ENCODE measurements at places on chromosomes 3 and 15.

DNA sequence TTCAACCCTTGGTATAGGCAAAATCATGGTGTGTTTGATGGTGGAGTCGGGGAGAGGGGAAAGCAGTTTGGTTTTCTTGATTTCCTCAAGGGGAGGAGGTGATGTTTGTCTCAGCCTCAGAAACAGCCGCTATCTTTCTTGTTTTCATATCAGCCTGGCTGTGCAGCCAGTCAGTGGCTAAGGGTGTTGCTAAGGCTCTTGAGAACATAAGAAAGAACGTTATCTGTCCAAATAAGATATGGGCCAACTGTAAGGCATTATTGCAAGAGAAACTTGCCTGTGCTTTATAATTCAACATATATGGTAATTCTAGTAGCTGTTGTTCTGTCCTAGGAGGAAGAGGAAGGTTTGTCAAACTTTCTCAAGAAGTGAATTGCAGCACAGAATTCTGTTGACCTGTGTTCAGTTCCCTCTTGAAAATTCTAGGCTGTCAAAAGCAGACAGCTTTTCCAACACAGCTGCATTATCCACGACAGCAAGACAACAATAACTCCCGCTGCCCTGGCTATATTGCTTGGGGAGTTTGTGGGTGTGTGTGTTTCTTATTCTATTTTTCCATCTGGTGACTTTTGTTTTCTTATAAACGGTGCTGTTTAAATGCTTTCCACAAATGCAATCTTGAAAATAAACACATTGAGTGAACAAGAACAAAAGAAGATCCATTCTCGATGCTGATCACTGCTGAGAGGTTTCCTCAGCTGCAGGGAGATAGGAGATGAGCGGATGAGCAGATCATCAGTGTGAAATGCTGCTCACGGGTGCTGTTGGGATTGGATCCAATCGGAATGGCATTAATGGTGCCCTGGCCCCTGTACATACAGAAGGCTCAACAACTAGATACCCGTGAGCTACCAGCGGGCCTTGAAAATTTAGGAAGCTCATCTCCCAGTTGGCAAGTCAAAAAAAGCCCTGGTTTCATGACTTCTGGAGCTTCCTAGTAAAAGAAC is 90.8 kb upstream of the TNFAIP8L3 start:
- DNase-seq, result no peak

- DNase-seq, result no peak
Measured at GRCh38 chr3:88301273-88301995, 151.7 kb downstream of the C3orf38 start.

DNA sequence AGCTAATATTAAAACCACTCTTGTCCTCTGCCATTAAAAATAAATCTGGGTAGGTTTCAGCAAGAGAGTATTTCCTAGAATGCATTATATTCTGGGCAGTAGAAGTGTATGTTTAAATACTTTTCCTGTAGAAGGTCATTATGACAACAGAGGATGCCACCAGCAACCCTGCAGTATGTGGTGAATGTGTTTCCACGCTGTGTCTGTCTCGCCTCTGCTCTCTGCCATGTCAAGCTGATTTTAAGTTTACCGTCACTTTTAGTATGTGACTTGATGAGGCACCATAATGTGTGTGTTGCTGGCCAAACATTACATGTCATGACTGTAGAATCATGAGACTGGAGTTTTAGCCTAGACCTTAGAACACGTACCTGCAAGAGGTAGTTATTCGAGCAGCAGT is 211.2 kb downstream of the LPP start:
- no peak for DNase-seq

- DNase-seq, result no peak
Measured at GRCh38 chr3:120052225-120052624, 42.0 kb downstream of the GSK3B start.

GRCh38 chr3:46860017-46860809 is 3.0 kb downstream of the MYL3 start:
- no peak for DNase-seq

GRCh38 chr3:97278506-97278905 is 464.1 kb downstream of the EPHA6 start:
- no peak for DNase-seq

GRCh38 chr3:38826001-38826400 is 10.0 kb upstream of the SCN10A start:
- DNase-seq, result no peak

DNA sequence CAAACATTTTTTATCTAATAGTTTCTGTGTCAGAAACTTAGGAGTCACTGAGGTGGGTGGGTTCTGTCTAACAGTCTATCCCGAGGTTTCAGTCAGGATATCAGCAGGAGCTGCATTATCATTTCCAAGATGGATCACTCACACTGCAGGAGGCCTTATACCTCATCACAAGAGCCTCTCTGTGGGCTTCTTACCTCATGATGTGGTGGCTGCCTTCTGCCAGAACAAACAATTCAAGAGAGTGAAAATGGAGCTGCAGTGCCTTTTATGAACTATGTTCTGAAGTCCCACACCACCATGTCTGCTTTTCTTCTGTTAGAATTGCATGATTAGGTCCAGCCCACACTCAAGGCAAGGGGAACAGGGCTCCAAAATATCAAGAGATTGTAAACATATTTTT is 27.9 kb downstream of the RFX7 start:
- DNase-seq, result peak; percentile 25

DNA sequence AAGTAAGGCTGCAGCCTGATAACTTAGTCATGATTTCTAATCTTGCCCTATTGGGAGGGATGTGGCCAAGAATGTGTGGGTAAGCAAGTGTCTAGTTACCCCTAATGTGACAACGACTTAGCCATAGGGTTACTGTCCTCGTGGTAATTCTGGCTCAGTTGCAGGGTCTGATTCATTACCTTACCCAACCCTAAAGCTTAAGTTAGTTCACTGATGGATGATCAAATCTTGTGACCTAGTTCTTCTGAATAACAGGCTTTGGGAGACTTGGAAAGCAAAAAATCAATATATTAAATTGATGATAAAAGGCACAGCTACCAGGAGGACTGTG is 1.6 kb upstream of the INTS14 start:
- no peak for DNase-seq

- DNase-seq, result no peak
Measured at GRCh38 chr3:139537361-139537760, 2.2 kb downstream of the RBP1 start.

GRCh38 chr15:37586976-37587375 is 347.5 kb upstream of the TMCO5A start:
- no peak for DNase-seq

- no peak for DNase-seq
Measured at GRCh38 chr15:50740955-50741354, 24.6 kb downstream of the SPPL2A start.

- no peak for DNase-seq
Measured at GRCh38 chr3:57864853-57865252, 108.7 kb downstream of the SLMAP start.

DNA sequence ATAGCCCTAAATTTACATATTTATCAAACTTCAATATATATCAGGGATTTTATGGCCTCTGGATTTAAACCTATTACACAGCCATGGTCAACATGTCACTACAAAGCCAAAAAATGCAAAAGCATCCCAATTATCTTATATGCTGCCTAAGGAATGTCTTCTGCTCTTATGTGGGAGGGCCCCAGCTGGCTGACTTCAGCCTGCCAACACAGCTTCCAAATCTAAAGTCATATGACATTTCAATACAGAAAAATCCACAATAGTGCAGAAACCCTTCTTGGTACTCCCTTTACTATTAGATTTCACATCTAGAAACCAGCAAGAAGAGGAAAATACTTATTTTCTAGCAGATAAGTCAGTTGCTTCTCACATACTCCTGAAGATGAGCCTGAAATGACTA is 6.4 kb downstream of the PFN2 start:
- DNase-seq, result no peak

DNA sequence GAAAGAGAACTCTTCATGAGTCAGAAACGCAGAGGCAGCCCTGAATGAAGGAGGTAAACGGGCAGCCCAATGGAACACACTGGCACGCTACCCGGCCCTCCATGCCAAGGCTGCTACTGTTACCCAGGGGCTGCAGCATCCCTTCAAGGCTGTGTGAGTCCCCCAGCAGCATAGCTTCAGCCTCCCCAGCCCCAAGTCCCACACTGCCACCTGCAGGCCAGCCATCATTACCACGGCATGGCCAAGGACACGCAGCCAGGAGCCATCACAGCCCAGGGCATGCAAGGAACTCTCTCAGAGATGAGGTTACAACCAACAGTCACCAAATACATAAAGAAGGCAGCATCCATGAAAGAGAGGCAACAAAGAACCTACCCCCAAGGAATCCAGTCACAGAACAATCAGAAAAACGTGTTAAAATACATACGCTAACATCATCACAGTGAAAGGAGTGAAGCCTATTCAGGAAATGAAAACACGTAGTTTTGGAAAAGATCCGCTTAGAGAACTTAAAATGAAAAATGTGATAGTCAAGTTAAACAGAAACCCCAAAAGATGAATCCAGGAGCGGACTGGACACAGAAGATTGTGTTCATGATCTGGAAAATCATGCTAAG is 22.4 kb downstream of the PLA2G4F start:
- DNase-seq, result no peak

DNA sequence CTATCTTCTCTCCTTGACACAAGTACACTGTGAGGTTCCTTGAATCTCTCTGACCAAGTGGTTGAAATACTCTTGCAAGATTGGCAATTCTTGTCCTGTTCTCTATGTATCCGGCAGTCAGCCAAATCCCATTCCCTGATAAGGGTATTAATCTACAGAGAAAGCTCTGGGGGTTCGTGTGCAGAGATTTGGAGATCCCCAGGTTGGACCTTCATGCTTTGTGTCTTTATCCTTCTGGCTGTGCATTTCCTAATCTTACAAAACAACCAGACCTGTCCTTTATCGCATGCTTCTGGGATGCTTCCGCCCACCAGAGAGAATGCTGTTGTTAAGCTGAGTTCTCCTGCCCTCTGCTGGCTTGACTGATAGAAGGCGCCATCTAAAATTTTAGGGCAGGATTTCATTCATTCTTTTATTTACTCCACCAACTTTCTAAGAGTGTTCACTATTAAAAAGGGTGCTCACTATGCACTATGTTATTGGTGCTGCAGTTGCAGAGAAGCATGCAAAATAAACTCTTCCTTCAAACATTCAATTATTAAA is 8.6 kb upstream of the SST start:
- peak; percentile 6 for DNase-seq

Measured in NCI-H187 treated with DMSO at 0.1 percent for 48 hours (cell line).